ENCODE measurements at places on chromosomes 12 and 14.

- no peak for DNase-seq
Measured at GRCh38 chr12:109621901-109622364, 48.3 kb downstream of the MVK start.

- peak; percentile 32 for DNase-seq
Measured at GRCh38 chr12:1919284-1919683, 832 bp upstream of the CACNA2D4 start.

GRCh38 chr12:50537538-50537919, 32.7 kb downstream of the DIP2B start:
- no peak for DNase-seq

GRCh38 chr14:32205984-32206383, 2.9 kb upstream of the RNU6-8 start:
- no peak for DNase-seq

- DNase-seq = peak; percentile 45
Measured at GRCh38 chr12:57611108-57611826, at the start of gene ARHGEF25. Gene ARHGEF25 (plus strand): TSS chr12:57611435. CDS start chr12:57611895, 460 bp downstream.

GRCh38 chr12:73817161-73817560, 720.5 kb upstream of the ATXN7L3B start:
- DNase-seq = no peak

GRCh38 chr12:39990122-39991101, 115.5 kb downstream of the SLC2A13 start:
- peak; percentile 45 for DNase-seq

GRCh38 chr12:49675137-49675536, 32.1 kb downstream of the FMNL3 start:
- no peak for DNase-seq

DNA sequence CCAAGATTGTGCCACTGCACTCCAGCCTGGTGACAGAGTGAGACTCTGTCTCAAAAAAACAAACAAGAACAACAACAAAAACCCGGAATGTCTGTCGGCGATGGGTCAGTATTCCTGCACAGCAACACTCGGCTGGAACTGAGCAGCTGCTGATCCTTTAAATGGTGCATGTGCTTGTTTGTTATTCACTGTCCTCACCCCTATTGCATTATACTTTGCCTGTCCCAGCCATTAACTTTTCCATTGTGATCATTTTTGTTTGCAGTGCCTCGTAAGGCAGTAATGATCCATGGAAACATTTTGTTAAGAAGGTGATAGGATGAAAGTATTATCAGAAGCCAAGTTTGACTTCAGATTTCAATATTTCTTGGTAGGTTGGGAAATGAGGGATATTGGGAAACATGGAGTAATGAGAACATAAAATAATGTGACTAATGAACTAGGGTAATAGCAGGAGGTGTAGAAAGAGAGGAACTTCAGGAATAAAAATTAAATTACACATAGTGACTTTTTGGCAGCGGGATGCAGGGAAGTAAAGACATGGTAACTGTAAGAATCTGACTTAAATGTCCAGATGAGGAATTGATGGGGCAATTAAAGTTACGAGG, 6.1 kb downstream of the ACSS3 start:
- no peak for DNase-seq

DNA sequence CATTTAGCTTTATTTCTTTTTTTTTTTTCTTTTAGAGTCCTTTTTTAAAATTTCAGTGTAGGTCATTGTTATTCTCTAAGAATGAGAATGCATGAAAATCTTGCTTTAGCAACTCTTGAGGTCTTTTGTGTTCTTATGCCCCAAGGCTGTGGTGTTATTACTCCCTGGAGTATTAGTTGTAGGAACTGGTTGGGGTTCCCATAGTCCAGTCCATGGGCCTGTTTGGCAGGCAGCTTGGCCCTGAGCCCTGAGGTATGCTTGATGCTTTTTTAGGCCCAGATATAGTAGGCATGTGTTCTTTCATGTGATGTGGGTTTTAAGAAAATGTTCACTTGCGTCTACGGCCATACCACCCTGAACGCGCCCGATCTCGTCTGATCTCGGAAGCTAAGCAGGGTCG, 1.6 kb downstream of the FAM234B start:
- no peak for DNase-seq

- no peak for DNase-seq
Measured at GRCh38 chr14:88960496-88960895, 136.0 kb downstream of the TTC8 start.

DNA sequence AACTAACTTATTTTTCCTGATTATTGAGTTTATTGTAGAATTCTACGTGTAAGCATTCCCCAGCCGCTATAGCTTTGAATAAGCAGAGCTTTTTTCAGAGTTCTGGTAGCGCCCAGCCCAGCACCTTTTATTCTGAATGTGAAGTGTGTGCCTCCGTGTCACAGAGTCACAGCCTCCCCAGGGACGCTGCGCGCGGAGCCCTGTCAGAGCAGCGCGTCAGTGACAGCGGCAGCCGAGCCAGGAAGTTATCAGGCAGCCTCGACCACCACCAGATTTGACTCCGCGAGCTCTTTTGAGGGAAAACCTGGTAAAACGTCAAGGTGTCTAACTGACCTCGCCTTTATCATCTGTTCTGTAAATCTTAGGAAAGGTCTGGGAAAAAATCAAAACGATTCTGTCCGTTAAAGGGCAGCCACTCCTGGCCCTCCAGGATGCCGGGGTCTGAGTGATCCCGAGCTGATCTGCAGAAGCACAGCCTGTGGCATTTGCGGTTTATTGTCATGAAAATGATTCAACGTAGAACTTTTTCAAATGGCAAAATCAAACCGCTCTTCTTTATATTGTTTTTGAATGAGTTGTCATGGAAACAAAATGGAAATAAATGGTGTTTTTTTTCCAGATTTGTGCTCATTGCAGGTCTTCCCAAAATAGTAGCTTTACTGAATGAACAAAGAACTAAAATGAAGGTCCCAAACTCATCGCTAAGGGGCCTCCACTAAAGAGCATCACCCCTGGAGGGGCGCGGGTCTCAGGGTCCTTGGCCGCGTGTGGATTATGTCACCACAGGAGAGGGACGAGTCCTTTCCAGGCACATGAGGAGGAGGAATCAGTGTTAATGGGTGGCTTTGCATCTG, 43.1 kb upstream of the MMP17 start:
- no peak for DNase-seq

All from liver (tissue), 10 donors.